Hematopoietic multipotent progenitor cell treated with erythropoietin and hydrocortisone succinate and interleukin-3 and kit ligand, for 17 days (in vitro differentiated cells): ENCODE measurements at places on chromosomes 11 and 22.
A peak's percentile ranks its signal among the peaks of the same experiment; 100 is the strongest.

GRCh38 chr11:103545551-103545950 is 436.3 kb downstream of the DYNC2H1 start:
- no peak for DNase-seq

DNA sequence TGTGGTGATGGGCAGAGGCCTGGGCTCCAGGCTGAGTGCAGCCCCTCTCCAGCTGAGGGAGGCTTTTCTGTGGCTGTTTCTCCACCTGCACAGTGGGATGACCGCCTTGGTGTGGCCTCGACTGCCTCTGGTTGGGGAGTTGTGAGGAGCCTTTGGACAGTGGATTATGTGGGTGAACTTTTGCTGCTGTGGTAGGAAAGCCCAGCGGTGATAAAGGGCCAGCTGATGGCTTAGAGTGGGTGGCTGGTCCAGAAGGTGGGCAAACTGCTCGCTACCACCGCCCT is 1.4 kb upstream of the ESRRA start:
- no peak for DNase-seq

GRCh38 chr11:64403106-64403505 is 44.1 kb downstream of the RPS6KA4 start:
- DNase-seq: no peak

DNA sequence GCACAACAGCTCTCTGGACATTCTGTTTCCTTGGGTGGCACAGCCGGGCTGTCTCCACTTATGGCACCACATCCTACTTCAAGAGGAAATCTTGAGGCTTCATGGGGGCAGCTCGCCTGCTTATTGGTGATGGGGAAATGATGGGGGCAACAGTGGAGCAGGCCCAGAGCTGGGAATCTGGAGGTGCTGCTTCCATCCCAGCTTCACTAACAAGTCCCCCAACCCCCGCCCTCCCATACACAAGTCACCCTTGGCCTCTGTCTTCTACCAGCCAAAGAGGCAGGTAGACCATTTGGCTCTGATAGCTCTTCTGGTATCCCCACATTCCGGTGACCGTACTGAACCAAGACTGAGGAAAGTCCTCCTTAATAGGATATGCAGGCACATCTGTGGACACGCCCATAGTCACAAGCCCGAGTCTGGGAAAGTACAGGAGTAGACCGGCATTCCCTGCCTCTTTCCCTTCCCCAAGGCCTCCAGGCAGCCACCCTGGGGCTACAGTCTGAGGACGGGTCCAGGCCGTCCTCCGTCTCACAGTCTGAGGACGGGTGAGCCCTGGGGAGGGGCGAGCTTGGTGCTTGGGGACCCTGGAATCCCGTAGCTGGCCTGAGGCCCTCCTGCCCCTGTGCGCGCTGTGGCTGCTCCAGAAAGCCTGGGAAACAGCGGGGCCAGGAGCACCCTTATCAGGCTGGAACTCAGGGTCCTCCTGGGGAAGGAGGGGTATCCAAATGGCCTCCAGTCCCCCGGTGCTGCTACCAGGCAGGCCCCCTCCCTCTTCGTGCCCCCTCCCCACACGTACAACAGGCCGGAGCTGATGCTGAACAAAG is 145.6 kb downstream of the FEZ1 start:
- DNase-seq: no peak

DNA sequence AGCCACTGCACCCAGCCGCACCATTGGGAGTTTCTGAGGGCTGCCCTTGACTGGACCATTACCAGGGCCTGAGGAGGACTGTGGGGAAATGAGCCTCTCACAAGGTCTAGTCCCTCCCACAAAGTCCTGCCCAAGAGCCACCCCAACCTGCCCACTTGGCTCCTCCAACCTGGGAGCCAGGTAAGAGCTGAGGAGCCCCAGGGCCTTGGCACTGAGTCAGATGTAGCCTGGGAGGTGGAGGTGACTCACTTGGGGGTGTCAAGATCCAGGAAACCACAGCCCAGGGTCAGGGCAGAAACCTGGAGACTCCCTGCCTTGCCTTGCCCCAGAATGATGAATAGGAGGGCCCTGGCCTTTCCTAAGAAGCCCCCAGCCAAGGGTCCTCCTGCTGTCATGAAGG is 25.8 kb upstream of the P2RY2 start:
- DNase-seq: no peak

- no peak for DNase-seq
Observed at GRCh38 chr11:79362821-79363220, 78.0 kb downstream of the TENM4 start.

GRCh38 chr11:11291041-11292015 is 61.7 kb downstream of the CSNK2A3 start:
- DNase-seq: no peak

DNA sequence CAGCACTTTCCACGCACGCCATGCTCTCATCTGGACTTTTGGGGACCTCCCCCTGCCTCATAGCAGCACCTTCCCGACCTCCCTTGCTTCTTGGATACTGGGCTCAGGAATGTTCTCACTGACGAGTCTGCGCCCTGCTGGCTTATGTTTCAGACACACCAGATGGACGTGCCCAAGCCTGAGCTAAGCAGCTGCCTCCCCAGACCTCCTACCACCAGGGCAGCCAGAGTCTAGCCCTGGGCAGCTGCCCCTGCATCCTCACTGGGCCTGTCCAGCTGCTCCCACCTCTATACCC is 13.2 kb upstream of the RGL4 start:
- DNase-seq: no peak

DNA sequence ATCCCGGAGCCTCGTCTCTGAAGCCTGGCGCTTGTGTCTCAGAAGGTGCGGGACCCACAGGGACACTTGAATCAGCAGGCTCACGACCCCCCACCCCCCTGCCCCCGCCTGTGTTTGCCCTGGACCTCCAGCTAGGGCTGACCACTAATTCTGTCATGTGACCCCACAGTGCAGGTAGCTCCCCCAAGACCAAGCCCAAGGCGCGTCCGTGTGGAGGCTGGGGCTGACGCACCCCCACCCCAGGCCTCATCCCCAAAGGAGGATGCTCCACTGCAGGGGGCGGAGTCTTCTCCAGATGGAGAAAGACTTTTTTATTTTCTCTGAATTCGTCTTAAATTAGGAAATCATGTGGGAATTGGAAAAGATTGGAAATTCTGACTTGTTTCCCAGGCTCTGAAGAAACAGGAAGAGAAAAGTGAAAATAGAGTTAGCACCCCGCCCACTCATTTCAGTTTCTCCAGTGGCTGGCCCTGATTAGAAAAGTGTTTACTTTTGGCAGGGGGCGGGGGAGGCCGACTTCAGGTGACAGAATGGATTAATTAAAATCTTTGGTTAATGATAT is 1.0 kb upstream of the RELA start:
- peak; percentile 65 for DNase-seq

DNA sequence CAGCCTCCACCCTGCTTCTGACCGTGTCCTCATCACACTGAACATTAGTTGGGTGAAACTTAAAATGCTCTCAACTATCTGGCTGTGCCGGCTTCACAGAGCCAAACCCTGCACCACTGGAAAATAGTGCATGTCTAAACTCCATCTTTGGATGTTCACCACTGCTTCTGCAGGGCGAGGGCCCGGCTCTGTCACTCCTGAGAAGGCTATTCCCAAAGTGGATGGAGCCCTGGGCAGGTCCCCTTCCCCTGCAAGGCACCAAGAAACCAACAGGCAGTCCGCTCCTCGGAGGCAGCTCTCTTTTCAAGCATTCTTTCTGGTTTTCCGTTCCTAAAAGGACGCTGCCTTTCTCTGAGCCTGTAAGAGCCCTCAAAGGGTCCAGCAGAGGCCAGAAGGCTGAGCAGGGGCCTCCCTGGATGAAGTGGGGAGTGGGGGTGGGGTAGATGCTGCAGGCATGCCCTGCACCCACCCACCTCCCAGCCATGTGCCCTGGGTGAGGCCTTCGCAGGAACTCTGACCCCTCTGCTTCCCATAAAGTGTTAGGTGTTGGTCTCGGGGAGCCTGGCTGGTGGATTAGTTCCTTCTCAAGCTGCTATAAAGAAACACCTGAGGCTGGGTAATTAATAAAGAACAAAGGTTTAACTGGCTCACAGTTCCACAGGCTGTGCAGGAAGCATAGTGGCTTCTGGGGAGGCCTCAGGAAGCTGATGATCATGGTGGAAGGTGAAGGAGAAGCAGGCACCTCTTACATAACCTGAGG is 23.3 kb downstream of the LINC01488 start:
- no peak for DNase-seq

- no peak for DNase-seq
Observed at GRCh38 chr11:2751523-2752203, 51.9 kb upstream of the KCNQ1OT1 start.

DNA sequence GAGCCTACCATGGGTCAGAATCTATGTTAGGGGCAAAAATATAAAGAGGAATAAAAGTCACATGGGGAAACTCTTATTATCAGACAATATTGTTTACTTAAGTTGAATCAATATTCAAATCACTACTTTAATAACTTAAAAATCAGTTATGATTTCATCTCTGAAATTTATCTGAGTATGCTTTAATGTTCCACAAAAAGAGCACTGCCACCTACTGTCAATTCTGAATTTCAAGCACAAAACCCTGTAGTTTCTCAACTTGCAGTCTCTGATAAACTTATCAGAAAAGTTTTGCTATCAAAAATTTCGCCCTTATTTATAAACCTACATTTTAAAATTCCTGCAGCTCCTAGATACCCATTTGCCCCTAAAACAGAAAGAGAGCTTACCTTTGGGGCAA is 47.3 kb downstream of the RDX start:
- no peak for DNase-seq

GRCh38 chr11:29119707-29120618 is 896.9 kb downstream of the KCNA4 start:
- DNase-seq: no peak

GRCh38 chr11:125235071-125235471 is 70.5 kb downstream of the PKNOX2 start:
- DNase-seq: no peak

DNA sequence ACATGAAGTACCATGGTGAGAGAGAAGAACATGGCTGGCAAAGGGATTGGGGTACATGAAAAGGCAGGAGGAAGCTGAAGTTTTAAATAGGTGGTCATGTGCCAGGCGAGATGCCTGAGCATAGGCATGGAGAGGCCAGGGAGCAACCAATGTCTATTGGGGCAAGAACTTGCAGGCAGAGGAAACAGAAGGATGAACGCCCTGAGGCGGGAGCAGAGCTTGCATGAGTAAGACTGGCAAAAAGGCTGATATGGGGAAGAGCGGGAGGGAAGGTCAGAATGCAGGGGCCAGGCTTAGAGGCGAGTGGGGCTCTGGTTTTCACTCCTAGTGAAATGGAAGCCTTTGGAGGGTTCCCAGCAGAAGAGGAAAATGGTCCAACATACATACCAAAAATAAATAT is 52.5 kb upstream of the VSTM5 start:
- no peak for DNase-seq

GRCh38 chr11:20042045-20042639 is 118.1 kb downstream of the DBX1 start:
- DNase-seq: no peak

- DNase-seq: no peak
Observed at GRCh38 chr11:115244758-115245157, 259.5 kb downstream of the CADM1 start.

DNA sequence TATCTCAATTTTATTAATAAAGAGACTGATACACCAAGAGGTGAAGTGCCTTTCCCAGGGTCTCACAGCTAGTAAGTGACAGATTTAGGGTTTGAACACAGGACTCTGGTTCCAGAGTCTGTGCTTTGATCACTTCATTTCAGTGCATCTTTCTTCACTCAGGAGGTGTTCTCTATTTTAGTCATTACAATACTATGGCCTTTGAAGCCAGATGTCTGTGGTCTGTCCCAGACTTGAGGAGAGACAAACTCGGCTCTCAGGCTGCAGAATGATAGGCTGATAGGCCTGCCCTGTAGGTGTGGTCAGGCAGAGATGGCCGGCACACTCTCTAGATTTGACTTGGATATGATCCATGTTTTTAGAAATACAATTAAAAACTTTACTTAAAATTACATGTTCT is 478.5 kb upstream of the CCDC90B start:
- DNase-seq: no peak

GRCh38 chr11:64157631-64158394 is 8.1 kb downstream of the MACROD1 start:
- DNase-seq: no peak

DNA sequence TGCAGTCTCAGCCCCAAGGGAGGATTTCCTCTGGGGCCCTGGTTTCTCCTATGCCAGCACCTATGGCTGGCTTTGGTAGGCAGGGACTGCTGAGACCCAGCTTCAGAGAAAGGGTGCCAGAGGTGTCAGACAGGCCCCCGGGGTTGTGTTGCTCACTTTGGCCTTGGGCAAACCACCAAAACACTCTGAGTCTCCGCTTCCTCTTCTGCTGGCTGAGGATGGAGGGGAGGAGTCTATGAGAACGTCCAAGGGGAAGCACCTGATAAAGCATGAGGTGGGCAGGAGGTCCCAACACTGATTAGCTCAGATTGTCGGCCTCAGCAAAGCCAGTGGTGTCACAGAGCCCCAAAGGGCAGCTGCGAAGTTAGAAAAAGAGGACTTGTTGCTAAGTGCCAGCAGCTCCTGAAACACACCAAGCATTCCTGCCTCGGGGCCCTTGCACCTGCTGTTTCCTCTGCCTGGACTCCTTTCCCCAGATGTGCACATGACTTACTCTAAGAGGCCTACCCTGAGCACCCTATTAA is 10.5 kb downstream of the SMTNL1 start:
- no peak for DNase-seq

- no peak for DNase-seq
Observed at GRCh38 chr11:28505232-28505631, 397.0 kb downstream of the METTL15 start.

DNA sequence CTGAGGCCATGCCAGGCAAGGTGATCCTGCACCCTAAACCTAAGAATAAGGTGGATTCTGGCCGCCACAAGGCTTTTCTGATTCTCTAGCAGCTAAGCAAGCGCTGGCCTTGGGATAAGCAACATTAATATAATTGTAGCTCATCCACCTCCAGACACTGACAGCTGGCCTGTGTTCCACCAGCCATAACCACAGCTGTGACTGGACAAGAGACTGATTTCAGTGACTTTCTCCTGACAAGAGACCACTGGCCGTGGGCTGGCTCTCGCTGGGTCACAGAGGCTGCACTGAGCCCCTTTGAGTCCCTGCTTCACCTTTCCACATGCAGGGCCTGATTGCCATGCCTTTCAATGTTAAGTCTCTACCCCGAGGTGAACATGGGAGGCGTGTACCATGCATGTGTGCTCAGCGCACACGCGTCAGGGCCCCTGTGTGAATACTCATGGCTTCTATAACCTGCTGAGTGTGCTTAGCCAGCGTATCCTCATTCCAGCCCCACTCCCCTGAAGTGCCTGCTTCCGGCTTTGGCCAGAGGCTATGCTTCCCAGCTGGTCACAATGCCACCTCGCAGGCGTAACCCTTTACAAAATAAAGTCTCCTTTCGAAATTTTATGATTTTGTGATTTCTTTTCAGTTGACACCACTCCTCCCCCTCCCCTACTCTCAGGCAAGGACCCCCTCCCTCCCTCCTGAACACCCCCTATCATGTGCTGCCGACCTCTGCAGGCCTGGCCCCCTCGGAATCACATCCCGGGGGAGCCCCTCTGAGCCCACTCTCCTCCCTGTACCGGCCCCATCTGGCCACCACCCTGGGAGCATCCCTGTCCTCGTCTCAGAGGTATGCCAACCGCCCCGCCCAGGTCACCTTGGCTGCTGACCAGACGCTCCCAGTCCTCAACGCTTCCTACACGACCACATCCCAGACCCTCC is 128.1 kb downstream of the CTTN start:
- no peak for DNase-seq

GRCh38 chr11:131756479-131757110 is 386.2 kb downstream of the NTM start:
- no peak for DNase-seq

- DNase-seq: no peak
Observed at GRCh38 chr22:38870791-38871359, 1.1 kb downstream of the CBX6 start.

- no peak for DNase-seq
Observed at GRCh38 chr11:1234771-1235305, 12.0 kb downstream of the MUC5B start.
